Effector CD4-positive, alpha-beta T cell (primary cell): ENCODE measurements at places on chromosomes 3 and 15.

- DNase-seq: no peak
These were observed 367 bp upstream of the TARS3 start for GRCh38 chr15:101724675-101725005.

GRCh38 chr3:188839187-188839695 lies 332.5 kb upstream of the TPRG1 start:
- DNase-seq: no peak

DNA sequence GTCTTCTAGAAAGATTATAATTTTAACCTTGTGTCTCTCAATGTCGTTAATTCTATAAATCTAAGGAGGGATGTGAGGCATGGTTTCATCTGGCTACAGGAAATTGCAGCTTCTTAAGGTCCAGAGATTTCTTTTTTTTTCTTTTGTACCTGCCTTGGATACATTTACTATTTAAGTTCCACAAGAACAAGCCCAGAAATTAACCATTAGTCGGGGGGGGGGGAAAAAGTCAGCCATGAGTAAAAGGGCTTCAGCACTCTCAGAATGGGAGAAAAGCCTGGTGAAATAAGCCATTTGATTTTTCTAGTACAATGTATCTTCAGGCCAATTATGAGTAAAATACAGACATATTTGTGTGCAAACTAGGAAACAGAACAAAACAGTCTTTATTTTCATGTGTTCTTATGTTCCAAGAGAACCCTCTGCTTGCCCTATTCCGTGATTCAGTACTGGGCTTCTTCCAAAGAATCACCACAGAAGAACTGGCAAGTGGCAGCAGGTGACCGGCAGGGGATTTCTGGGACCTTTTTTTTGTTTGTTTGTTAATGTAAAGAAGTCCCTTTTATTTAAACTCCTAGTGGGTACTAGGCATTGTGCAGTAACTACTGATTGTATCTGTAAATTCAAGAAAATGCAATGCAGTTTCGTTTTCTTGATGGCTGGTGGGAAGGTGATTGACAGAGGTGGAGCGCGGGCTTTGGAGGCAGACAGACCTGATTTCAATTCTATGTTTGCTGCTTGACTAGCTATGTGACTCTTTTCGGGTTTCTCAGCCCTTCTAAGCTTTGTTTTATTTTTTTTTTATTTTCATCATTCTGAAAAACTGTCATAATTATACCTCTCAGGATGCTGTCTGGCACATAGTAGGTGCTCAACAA lies 82.5 kb downstream of the PEX5L start:
- DNase-seq: no peak

DNA sequence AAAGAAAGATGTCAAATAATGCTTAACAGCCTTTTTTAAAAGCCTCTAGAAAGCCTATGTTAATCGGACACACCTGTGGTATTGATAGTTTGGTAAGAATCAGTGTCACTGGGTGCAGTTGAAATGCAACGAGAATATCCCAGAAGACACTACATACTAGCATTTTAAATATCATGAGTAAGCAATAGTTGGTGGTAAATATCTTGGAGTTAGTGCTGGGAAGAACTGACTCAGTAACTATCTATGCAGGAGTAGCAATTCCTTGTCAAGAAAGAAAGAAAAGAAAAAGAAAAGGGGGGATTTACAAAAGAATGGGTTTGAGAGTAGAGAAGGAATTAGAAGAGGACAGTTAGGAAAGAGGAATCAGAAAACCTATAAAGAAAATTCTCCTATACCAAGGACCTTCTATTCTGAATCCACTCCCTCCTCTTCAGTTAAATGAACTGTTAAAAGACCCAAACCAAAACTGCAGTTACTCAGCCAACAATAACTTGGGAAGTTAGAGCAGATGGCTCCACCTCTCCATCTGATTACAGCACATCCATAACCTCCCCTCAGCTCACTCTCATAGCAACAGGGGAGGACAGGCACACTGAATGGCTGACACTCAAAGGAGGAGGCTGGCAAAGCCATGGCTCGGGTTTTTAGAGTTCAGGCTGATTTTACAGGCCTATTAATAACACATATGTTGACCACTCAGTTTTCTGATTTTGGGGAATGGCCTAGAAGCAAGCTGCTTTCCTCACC lies 207.6 kb upstream of the MDFIC2 start:
- DNase-seq: no peak

GRCh38 chr3:65945953-65946352 lies 92.8 kb downstream of the MAGI1 start:
- DNase-seq: no peak

DNA sequence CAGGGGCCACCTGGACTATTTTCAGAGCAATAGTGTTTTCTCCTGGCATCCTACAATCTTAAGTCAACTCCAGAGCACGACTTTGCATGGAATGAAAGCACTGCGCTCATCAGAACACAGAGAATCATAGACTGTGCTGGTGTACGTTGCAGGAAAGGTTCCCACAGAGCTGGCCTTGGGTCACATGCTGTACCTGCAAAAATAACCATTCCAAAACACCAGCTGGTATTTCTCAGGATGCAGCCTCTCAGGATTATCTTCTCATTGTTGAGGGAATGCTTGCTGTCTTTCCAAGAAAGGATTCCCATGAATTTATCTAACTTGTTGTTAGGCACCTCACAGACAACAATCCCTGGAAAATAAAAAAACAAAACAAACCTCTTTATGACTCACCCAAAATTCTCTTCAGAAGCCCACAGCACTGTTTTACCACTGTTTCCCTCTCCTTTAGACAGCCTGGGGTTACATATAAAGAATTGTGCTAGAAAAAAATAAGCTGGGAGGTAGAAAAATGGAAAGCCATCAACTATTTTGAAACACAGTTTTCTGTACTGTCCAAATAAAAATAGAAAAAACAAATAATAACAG lies 131.7 kb downstream of the ATP8B4 start:
- DNase-seq: no peak

DNA sequence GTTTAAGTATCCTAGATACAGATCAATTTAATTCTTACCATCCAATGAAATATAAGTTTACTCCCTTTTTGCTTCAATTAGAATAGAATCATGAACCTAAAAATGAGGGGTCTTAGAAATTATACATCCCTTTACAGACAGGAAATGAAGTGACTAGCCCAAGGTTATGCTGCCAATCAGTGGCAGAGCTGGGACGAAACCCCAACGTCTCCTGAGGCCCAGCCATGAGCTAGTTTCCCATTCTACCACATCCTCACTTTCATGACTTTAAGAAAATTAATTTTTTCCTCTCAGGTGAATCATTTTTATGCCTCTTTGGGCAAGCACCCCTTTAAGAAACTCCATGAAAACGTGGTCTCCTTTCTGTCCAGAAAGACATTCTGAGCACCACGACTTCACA lies 11.2 kb downstream of the LRIG1 start:
- DNase-seq: no peak
